Airway epithelial cell (primary cell): ENCODE measurements at places on chromosomes 2 and 18. TPM values are rescaled to one million over a fixed set of nuclear protein-coding genes. Genes with fewer than 3 reads are reported as not detected.

Gene STEAP3
- total RNA-seq, result 17.2 and 23.4 TPM in 2 replicates

Gene PLA2R1
- 2.1 and 3.0 TPM in 2 replicates for total RNA-seq

Gene UNC80
- total RNA-seq, result 0.14 TPM in 1 of 2 replicates, not detected in the other

Gene SCYGR3
- not detected in 2 replicates for total RNA-seq

Gene LONRF2
- not detected in 2 replicates for total RNA-seq

Gene RGPD4
- not detected in 2 replicates for total RNA-seq

Gene GPAT2
- total RNA-seq, result 0.63 and 1.6 TPM in 2 replicates

Gene WNT10A
- 13.2 and 16.2 TPM in 2 replicates for total RNA-seq

Gene NFATC1
- 1.7 and 2.5 TPM in 2 replicates for total RNA-seq

Gene RTP5
- not detected in 2 replicates for total RNA-seq

Gene UGT1A10
- not detected in 2 replicates for total RNA-seq
